CD4-positive, alpha-beta T cell treated with Interleukin-15 for 4 hours (primary cell): ENCODE measurements at places on chromosomes 16 and 17.

DNA sequence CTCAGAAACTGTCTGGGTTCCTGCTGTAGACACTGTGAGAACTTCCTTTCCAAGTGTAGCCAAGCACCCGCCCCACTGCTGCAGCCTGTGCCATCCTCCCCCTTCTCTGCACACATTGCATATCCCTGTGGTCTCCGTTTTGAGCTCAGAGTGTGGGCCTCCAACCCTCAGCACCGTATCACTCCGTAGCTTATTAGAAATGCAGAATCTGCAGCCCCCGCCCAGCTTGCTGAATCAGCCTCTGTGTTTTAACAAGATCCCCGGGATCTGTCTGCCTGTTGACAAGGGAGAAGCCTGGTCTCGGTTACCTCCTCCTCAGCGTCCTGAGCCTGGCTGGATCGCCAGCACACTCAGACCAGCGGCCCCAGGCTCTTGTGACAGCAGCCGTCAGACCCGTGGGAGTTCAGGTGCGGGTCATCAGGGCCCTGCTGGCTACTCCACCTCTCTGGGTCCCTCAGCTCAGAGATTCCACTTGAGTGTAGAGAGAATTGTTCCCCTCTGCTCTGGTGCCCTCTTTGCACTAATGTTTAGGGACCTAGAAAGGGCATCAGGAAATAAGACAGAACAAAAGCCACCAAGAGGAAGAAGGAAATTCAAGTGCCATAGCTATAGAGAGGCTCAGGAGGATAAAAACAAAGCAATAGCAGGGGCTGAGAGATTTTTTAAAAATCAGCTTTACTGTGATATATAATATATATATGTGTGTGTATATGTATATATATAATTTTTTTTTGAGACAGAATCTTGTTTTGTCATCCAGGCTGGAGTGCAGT, 92.3 kb downstream of the PITPNC1 start:
- DNase-seq = no peak

DNA sequence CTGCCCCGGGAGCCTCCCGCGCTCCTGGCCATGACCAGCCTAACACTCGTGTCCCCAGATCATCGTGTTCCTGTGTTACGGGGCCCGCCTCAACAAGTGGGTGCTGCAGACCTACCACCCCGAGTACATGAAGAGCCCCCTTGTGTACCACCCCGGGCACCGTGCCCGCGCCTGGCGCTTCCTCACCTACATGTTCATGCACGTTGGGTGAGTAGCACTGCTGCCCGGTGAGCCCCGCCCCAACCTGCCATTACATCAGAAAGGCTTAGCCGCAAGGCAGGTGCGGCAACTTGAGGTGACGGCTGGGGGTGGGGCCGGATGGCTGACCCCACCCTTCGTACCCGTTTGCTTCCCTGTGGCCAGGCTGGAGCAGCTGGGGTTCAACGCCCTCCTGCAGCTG, 1.4 kb downstream of the RHBDL1 start:
- DNase-seq = peak; percentile 37

DNA sequence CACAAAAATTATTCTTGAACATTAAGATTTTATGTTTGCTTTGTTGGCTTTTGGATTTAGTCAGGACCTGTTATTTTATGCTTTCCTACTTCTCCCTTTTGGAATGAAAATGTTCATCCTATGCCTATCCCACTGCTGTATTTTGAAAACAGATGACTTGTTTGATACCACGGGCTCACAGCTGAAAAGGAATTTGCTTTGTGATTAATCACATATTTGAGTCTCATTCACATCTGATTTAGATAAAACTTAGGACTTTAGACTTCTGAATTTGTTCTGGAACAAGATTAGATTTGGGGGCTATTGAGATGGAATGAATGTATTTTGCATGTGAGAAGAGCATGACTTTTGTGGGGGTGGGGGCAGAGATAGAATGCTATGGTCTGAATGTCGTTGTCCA, 1012.6 kb downstream of the CDH11 start:
- no peak for DNase-seq

- no peak for DNase-seq
Measured at GRCh38 chr17:5931616-5932015, 138.6 kb upstream of the WSCD1 start.

GRCh38 chr16:73432850-73433730, 385.2 kb upstream of the ZFHX3 start:
- DNase-seq = no peak

DNA sequence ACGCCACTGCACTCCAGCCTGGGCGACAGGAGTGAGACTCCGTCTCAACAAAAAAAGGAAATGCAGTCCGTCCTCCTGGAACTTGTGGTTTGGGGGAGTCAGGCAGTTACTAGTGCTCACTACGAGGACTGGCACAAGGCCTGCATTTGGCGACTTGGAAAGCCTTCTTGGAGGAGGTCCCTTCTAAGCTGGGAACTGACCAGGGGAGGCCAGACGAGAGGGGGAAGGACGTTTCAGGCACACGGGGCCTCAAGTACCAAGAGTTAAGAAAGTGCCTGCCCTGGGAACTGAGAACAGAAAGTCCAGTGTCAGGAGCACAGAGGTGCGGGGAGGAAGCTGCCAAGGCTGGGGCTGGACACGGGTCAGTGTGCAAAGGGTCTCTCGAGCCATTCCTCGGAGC, 89.9 kb downstream of the ABR start:
- no peak for DNase-seq

GRCh38 chr16:82535262-82535661, 91.5 kb upstream of the CDH13 start:
- DNase-seq = no peak

GRCh38 chr17:3551189-3551588, 6.4 kb downstream of the TRPV3 start:
- DNase-seq = no peak

GRCh38 chr17:78479369-78479768, 97.8 kb downstream of the DNAH17 start:
- DNase-seq = no peak

- no peak for DNase-seq
Measured at GRCh38 chr16:83771306-83771942, 36.4 kb upstream of the HSBP1 start.

DNA sequence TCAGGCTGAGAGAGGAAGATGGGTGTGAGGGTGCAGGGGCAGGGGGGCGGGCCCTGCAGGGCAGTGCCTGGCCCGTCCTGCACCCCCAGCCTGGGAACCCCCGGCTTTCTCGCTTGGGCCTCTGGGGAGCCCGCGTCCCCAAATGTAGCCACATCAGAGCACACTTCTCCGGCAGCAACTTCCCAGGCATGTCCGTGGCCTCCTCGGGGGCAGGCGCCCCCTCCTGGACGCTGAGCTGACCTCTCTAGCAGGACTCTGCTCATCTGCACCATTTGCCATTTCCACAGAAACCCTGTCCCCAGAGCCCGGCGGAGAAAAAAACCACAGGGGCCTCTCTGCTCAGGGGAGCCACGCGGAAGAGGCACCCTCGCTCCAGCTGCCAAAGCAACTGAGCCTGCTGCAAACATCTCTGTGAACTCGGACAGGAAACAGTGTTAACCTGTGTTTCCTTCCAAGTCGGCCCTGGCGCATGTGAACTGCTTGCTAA, 63.4 kb downstream of the KLHDC4 start:
- peak; percentile 36 for DNase-seq

DNA sequence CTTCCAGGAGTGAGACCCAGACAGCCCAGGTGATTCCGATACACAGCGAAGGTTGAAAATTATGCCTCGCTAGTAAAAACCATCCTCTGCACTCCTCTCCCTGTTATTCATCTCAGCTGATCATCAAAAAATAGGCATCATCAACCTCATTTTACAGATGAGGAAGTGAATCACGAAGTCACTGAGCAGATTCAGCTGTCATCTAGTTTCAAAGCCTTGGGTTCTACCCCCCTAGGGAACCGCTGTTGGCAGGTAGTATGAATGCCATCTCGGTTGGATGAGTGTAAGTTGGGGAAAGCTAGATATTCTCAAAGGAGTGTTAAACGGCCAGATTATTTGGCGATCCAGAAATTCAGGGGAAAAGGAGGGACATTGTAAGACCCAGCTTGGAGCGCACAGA, 2.0 kb downstream of the CRYM start:
- DNase-seq = no peak

DNA sequence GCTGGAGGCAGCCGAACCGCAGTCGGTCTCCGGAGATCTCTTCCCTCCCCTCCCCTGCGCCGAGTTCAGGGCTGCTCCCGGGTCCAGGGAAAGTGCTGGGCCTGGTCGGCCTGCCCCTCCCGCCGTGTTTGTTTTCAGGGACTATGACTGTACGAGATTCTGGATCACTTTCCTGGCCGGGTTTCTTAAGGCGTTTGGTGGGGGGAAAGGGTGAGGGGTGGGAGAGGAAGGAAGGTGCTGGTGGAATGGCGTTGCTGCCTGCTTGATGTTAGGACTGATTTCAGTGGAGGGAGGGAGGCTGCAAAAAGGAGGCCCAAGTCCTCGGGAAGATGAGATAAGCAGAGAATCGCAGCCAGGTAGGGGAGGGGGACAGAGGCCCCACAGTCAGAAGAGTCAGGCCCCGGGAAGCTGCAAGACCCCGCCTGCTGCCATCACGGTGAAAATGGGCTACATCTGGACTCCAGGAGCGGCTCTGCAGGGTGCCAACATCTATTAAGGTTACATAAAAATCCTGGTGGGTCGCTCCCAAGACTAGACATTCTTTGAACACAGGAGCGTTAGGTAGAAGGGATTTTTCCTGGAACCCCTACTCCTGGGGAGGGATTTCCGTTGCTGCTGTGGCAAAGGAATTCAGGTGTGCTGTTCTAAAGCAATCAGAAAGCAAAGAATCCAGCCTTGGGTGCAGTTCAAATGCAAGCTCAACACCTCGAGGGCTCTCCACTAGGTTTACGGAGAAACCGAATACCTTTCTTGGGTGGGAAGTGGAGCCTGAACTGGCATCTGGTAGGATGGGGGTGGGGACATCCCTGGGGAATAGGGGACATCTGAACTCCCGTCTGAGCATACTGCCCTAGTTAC, 1.2 kb downstream of the ARHGAP44 start:
- DNase-seq = no peak
